Calu3 (cell line): ENCODE measurements at places on chromosomes 1 and 21. TPM values are rescaled to one million over a fixed set of nuclear protein-coding genes. Genes with fewer than 3 reads are reported as not detected.

DNA sequence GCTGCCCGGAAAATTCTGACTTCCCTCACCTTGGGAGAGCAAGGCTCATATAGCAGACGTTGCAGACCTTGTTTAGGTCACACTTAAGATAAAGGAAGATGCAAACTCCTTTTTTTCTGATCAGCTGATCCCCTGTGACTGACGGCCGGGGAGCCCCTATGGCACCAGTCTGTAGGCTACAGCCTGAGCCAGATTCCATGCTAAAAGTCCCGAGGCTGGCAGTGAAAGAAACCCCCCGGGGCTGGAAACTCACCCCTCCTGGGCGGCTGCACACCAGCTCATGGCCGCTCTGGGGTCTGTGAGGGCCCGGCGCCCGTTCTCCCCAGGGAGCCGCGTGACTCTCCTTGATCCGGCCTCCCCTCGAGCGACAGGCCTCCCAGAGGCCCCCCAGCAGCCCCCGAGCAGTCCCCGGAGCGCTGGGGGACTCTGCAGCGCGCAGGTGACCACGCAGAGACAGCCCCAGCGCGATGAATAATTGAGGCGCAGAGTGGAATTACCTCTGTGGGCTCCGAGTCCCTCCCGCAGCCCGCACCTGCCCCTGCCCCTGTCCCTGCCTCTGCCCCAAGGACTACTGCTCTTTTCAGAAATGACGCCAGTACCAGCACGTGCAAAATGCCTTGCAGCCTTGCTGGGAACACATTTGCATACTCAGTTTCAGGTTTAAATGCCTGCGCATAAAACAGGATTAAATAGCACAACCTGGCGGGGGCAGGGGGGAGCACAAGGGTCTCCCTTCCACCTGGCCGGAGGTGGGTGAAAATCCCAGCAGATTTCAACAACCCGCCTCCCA, 62.6 kb upstream of the CLDN14 start:
- no peak for DNase-seq

- DNase-seq = no peak
These were observed 10.8 kb downstream of the OLIG1 start for GRCh38 chr21:33080776-33081175.

- DNase-seq = no peak
These were observed 109.9 kb downstream of the BCAR3 start for GRCh38 chr1:93571623-93572310.

The RPE65 gene
- total RNA-seq = not detected in 2 replicates

The SLC2A1 gene
- total RNA-seq = 163 and 183 TPM in 2 replicates

The C8A gene
- total RNA-seq = not detected in 2 replicates

The ARHGEF11 gene
- 44.1 and 46.6 TPM in 2 replicates for total RNA-seq
